Left forelimb (tissue), 1 donor: ENCODE measurements at places on chromosomes 1 and 21.

DNA sequence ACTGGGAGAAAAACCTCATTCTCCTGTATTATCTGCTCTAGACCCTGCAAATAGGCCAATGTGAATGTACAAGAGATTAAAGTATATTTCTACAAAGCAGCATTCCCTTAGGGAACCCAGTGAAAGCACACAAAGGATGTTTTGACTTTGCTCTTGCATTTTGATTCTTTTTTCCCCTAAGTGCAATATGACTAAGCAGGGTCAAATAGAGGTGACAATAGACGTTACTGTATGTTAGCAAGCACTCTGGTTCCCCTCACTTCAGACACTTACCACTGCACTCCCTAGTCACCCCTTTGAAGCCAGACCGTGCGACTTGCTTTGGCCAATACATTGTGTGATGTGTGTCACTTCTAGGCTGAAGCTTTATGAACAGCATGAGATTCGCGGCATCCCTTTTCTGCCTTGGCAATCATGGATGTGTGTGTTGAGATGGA, 209.7 kb downstream of the RHOU start:
- DNase-seq, result no peak

DNA sequence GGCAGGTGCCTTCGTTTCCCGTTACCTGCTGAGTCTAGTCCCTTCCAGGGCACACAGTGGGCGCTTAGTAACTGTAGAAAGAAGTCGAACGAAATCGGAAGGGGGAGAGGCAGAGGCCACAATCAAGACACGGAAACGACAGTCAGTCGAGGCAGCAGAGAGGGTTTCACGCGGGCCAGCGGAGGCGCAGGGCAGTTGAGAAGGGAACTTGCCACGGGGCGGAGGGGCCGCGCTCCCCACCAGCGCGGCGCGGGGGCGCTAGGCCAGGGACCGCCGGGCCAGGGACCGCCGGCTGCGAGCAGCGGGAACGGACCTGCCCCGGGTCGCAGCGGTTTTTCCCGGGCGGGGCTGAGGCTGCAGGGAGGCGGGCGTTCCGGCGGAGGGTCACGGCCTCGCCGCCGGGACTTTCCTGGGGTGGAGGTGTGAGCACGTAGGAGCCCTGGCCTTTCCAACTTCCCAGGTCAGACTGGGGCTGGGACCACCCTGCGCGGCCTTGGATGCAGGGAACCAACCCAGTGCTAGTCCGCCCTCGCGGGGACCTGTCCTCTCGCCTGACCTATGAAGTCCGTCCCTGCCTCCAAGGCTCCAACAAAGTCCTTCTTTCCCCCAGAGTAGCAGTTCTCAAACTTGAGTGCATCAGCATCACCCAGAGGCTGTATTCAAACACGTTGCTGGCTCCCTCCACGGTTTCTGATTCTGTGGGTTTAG, 150.1 kb upstream of the FGGY start:
- peak; percentile 73 for DNase-seq

DNA sequence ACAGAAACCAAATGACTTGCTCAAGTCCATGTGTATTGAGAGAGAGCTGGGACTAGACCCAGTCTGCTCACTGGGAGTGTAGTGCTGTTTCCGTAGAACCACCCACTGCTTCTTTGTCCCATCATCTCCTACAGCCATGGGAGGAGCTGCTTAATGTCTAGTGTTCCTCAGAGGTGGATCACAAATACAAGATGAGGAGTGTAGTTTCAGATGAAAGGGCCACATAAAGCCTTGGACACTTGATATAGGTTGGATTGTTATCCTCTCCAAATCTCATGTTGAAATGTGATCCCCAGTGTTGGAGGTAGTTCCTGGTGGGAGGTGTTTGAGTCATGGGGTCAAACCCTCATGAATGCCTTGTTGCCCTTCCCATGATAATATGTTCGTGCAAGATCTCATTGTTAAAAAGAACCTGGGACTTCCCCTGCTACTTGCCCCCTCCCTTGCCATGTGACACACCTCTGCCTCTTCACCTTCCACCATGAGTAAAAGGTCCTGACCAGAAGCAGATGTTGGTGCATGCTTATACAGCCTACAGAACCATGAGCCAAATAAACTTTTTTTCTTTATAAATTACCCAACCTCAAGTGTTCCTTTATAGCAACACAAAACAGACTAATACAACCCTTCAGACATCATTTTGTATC, 127.5 kb upstream of the DNAH14 start:
- DNase-seq, result no peak

GRCh38 chr1:223641523-223642039, 23.9 kb downstream of the CAPN8 start:
- no peak for DNase-seq

GRCh38 chr1:89833183-89834082, 12.6 kb downstream of the LRRC8D start:
- DNase-seq, result no peak

GRCh38 chr21:35974775-35975174, 85.6 kb downstream of the SETD4 start:
- DNase-seq, result no peak

- no peak for DNase-seq
Measured at GRCh38 chr1:113809670-113810602, 2.3 kb downstream of the RSBN1 start.

GRCh38 chr21:42731264-42732032, 78.0 kb downstream of the PDE9A start:
- DNase-seq, result peak; percentile 36

- peak; percentile 51 for DNase-seq
Measured at GRCh38 chr1:30311749-30312148, 411.6 kb downstream of the MATN1 start.
